Testis (tissue), 5 donors: ENCODE measurements at places on chromosomes 16 and 17.

- DNase-seq, result no peak
Measured at GRCh38 chr17:48542698-48543106, 2.2 kb downstream of the HOXB2 start.

GRCh38 chr16:86610779-86611524 lies 32.6 kb downstream of the FOXL1 start:
- DNase-seq, result no peak

DNA sequence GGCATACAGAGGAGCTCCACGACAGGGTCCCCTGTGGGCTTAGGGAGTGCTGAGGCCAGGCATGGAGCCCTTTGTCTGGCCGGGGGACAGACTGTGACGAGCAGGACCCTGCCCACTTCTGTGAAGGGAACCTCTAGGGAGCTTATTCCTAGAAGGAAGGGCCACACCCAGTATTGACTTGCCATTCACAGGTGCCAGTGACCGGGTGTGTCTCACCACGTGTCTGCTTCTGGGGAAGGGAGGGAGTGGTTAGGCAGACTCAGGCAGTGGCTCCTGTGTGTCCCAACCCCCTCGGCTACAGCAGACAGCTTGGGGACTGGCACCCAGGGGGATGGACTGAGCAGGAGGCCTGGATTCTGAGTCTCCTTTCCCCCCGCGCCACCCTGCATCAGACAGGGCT lies 57.2 kb downstream of the SOCS1 start:
- no peak for DNase-seq

- peak; percentile 20 for DNase-seq
Measured at GRCh38 chr17:58232707-58233156, 5.7 kb upstream of the LPO start.

DNA sequence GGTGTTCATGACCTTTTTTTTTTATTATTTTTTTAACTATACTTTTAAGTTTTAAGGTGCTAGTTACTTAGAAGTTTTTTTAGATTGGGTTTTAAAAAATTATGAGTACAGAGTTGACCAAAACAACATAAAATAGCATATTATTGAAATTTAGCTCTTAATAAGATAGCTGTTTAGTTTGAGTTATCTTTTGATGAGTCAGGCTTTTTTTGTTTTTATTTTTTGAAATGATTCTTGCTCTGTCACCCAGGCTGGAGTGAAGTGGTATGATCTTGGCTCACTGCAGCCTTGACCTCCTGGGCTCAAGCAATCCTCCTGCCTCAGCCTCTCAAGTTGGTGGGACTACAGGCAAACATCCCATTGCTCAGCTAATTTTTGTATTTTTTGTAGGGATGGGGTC lies 13.6 kb downstream of the ZNF750 start:
- DNase-seq, result no peak

- DNase-seq, result no peak
Measured at GRCh38 chr17:82200743-82201497, 11.7 kb downstream of the CCDC57 start.

DNA sequence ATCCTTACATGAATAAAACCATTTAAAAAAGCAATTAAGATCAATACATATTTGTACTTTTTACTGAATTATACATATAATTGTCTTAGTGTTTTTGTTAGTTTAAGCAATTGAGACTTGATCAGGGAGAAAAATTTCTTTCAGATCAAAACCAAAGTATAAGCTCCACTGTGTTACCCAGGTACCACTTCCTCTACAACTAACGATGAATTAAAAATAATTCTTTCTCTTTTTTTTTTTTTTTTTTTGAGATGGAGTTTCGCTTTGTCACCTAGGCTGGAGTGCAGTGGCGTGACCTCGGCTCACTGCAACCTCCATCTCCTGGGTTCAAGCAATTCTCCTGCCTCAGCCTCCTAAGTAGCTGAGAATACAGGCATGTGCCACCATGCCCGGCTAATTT lies 6.8 kb downstream of the FBXO47 start:
- no peak for DNase-seq

DNA sequence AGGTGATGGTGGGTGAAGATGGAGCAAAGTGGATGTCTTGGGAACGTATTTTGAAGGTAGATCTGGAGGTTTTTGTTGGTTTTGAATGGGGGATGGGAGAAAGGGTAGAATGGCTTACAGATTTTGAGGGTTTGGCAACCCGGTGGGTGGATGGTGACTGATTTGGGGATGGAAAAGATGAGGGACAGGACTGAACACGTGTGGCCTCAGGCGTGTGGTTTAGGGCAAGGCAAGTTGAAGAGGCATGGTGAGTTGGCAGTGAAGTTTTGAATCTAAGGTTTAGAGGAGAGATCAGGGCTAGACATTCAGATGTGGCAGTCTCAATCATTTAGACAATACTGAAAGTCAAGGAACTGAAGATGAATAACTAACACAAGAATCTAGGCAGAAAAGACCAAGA lies 5.0 kb upstream of the DCTPP1 start:
- DNase-seq, result no peak

DNA sequence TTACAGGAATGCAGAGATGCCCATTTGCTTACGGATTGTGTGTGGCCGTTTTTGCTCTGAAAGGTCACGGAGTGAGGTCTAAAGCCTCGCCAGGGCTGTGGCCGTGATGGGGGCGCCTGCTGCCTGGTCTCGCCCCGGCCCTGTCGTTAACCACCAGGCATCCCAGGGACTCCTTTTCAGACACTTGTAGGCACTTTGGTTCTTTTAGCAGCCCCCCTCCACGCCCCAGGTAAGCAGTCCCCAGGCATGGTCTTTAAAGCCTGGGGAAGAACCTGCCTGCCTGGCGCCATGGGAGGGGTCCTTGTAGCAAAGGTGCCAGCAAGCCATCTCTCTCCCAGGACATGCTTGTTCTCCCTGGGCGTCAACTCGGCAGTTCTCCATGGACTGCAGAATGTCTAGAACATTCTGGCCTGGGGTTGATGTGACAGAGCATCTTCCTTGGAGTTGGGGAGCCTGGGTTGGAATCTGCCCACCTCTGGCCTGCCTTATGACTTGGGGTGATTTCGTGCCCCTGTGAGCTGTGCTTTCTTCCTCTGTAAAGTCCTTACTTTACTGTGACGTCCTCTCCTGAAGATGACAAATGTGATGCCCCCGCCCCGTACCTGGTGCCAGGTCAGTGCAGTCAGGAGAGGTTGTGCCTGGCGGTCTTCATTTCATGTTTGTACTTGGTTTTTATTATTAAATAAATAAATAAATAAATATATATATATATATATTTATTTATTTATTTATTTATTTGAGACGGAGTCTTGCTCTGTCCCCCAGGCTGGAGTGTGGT lies 5.4 kb downstream of the KCTD5 start:
- DNase-seq, result no peak

DNA sequence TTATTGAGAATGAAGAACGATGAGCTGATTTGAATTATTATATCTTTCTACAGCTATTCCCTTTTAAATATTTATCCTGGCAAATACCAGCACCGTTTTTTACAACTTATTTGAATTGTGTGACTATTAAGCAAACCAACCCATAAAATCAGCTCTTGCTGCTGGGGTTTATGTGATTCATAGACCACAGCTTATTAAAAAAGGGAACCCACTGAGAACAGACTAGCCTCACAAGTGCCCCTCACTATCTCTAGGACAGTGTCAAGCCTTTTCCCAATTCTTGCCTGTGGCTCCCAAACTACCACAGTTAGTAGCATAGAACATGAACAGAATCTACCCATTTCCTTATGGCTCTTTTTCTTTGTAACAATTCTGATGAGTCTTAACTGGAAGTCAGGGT lies 6.1 kb upstream of the LIG3 start:
- no peak for DNase-seq

GRCh38 chr16:10561425-10561824 lies 19.0 kb downstream of the EMP2 start:
- DNase-seq, result no peak

- DNase-seq, result no peak
Measured at GRCh38 chr17:13311306-13311705, 290.4 kb downstream of the HS3ST3A1 start.

DNA sequence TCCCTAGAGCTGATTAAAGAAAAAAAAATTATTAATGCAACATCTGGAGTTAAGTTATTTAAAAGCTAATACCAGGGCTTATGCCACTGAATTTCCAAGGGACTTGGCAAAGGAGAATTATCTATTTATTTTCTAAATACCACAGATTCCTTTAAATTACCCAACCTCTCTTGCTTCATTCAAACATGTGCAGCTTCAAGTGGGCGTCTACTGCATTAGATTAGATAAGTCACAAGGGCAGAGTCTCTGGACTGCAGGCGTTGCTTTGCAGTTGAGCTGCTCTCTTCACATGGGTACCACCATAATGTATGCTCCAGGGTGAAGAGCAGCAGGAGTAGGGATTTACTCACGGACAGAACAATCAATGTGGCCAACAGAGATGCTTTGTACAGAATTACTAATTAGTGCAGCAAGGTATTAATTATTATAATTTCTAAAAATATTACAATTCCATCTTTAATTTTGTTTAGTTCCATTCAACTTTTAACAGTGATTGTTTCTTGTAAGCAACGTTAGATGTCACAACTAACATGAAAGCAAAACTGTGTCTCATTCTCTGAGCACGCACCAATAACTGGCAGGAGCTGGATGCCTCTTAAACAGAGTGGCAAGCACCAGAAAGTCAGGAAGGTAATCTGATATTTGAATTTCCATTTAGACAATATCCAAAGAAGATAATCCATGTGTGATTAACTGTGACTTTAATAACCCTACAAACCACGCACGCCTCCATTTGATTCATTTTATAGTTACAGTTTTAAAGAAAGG lies 214.2 kb downstream of the STX8 start:
- DNase-seq, result peak; percentile 35

GRCh38 chr17:78356101-78356713 lies 3.7 kb downstream of the SOCS3 start:
- peak; percentile 51 for DNase-seq

GRCh38 chr17:62661337-62661736 lies 33.9 kb downstream of the MRC2 start:
- DNase-seq, result no peak
